ENCODE measurements at places on chromosomes 1 and 21.

- H3K27me3 ChIP-seq: no peaks in the 10 kb centered on the region
- H3K4me1 ChIP-seq: no peaks in the 10 kb centered on the region
- H3K4me3 ChIP-seq: no peak overlapping the region
Observed at GRCh38 chr1:218556016-218556415, 210.9 kb downstream of the TGFB2 start.

DNA sequence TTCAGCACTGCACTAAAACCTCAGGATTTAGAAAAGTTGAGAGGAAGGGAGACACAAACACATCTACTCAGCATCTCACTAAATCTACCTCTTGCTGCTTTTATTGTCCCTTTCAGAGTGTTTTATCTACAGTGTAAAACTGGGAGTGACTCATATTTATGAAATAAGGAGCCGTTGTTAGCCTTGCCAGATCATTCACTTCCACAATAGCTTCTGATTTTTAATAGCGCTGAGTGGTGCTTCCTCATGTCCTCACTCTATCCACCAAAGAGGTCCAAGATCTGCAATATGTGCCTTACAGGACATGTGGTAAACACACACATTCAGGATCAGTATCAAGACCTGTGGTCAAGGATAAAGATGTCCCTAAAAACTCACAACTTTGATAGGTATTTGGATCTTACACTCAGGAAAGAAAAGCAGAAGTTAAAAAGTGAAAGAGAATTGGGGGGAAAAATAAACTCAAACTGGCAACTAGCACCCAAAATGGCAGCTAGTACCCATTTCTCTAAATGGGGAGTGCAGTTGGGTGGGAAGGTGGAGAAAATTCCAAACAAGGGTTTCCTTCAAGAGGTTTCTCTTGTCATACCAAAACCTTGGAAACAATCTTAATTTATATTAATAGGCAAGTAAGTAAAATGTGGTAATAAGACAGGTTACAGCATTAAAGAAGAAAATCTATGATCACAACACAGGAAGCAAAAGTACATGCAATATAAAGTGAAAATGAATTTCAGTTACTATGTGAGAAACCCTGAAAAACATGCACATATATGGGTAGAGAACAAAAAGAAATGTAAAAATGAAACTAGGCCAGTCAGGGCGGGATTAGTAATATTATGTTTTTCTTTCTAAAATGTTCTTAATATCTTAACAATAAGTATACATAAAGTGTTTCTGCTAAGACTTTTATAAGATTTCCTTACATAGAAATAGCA is 15.9 kb downstream of the DUSP10 start:
- no peak for DNase-seq
- peak overlapping the region; percentile 92 for H3K27ac ChIP-seq
- no peaks in the 10 kb centered on the region for H3K27me3 ChIP-seq

DNA sequence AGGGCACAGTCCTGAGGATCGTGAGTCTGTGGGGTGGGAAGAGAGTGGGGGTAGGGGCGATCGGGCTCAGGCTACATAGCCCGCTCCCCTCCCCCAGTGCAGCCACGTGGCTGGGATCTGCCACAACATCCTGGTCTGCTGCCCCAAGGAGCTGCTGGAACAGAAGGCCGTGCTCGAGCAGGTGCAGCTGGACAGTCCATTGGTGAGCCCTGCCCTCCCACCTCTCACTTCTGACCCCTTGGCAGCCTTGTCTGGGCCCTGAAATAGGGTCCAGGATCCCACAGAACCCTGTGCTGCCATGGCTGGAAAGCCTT is 5.0 kb downstream of the CNKSR1 start:
- H3K27me3 ChIP-seq: peaks cover 4% of the 10 kb centered on the region
- DNase-seq: no peak
- H3K36me3 ChIP-seq: no peaks in the 10 kb centered on the region
- no peak overlapping the region for H3K27ac ChIP-seq

DNA sequence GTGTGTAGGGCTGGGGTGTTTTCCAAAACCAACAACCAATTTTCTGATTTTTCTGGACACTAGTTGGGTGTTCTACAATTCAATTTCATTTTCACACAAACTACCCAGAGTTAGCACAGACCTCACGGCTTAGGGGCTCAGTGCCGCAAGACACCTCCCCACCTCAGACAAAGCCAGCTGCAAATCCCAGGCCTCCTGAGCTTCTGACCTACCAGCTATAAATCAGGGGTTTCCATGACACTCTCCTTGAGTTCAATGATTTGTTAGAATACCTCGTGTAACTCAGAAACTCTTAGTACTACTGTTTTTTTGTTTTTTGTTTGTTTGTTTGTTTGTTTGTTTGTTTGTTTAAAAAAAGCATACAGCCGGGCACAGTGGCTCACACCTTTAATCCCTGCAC is 28.7 kb upstream of the FAM89A start:
- no peaks in the 10 kb centered on the region for H3K36me3 ChIP-seq
- H3K27me3 ChIP-seq: peaks cover 14% of the 10 kb centered on the region
- H3K4me1 ChIP-seq: no peaks in the 10 kb centered on the region
- DNase-seq: no peak

- H3K4me3 ChIP-seq: peak overlapping the region; percentile 56
- H3K27me3 ChIP-seq: no peaks in the 10 kb centered on the region
Observed at GRCh38 chr1:15916417-15916816, 59.5 kb downstream of the ZBTB17 start.

DNA sequence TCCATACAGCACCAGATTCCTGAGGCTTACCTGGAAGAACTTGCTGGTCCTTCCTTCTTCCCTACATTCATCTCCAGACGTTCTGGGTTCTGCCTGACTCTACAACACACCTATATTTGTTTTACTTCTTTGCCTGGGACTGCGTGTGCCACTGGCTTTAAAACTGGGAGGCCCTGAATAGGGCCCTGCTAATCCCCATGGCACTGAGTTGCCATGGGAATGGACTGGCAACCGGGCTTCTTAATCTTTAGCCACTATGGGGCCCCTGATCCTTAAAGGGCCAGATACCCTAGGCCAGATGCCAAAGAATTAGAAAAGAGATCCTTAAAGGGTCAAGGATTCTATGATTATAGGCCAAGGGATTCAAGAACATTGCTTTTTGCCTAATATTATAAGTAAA is 24.4 kb upstream of the CADM3 start:
- H3K4me1 ChIP-seq: no peaks in the 10 kb centered on the region
- no peak overlapping the region for H3K4me3 ChIP-seq
- DNase-seq: no peak

DNA sequence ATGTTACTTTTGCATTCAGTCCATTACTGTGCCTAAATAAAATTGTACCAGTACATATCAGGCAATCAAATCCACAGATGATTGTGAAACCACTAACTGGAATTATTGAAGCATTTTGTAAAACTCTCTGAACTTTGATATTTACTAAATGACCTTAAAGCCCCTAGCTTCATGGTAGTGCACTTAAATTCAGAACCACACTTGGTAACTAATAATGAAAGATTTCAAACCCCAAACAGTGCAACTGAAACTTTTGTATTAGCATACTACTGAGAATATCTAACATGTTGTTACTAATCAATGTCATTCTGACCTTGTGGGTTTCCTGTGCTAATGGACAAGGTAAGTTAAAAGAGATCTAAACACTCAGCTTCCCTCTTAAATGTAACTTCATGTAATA is at the start of gene CFHR3:
Gene CFHR3, plus strand, starts transcription at position 238 of the 400 bp plus-strand sequence. Its CDS starts 47 bp downstream, at position 285.
- no peak for DNase-seq
- no peaks in the 10 kb centered on the region for H3K27me3 ChIP-seq
- H3K36me3 ChIP-seq: no peaks in the 10 kb centered on the region
- H3K4me1 ChIP-seq: no peaks in the 10 kb centered on the region
- no peak within 1 kb of the TSS for H3K27ac ChIP-seq

Measured in activated T-helper 1 cell treated with anti-CD3 and anti-CD28 coated beads, Interleukin-12 subunit alpha, Interleukin-12 subunit beta, Interleukin-2, Interleukin-4 antibody, amounts not matched to agents 30 ng/mL and 10 ng/mL and 1 ng/mL, durations not matched to agents 14 hours and 24 hours and 36 hours (primary cell).